Left lobe of liver (tissue), 2 donors: ENCODE measurements at places on chromosomes 2 and 18. TPM values are rescaled to one million over a fixed set of nuclear protein-coding genes. Genes with fewer than 3 reads are reported as not detected.

Gene TUBA3E
- not detected for total RNA-seq

Gene CNTNAP5
- not detected for total RNA-seq

Gene GALR1
- not detected for total RNA-seq

Gene FOXD4L1
- 0.10 TPM for total RNA-seq

GRCh38 chr18:8283891-8284585 is 325.2 kb upstream of the RAB12 start:
- DNase-seq = no peak

DNA sequence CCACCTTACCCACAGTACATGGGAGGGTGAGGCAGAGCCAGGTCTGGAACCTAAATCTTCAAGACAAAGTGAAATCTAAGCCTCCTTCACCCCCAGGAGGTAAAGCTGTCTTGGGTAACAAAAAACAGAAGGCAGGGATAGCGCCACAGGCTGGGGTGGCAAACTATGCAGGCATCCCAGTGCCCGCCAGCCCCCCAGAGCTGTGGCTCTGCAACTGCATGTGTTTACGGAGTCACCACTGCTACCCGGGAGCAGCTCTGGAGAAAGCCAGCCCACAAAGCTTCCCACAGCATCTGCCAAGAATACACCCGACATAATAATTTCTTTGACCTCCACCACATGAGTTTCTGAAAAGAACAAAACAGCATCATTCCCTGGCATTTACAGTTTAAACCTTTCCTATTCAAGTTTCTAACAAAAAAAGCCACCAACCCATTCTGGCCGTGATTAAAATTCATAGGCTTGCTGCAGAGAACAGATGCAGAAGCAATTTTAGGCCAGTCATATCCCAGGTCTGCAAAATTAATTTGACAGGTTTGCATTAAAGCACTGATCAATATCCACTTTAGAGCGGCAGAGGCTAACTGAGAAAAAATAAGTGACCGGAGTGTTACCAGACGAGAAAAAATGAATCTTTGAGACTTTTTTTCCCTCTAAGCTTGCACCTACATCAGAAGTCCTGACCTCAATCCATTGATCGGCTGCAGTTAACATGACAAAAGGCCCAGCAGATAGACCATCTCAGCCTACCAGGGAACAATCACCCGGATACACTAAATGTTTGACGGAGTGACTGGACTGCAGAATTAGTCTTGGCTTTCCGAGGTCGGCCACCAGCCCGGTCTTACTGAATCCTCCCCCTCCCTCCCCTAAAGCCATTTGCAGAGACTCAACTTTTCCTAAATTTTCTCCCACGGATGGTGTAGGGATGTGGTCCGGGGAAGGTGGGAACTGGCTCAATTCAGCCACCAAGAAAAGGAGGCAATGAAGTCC is 309.6 kb upstream of the SKOR2 start:
- DNase-seq = no peak

DNA sequence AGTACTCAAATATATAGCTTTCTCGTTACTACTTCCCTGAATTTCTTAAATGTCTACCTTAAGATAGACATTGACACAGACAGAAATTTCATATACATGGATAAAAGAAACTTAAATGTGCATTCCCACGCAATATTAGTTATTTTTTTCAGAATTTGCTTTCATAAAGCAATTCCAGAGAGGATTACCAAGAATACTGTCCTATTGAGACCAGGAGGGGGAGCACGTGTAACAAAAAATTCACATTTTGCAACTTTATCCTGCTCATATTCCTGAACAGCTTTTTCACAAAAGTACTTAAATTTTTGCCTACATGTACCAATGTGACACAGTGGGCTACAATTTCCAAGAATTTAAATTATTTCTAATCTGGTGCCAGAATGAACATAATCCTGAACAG is 30.7 kb upstream of the ERCC3 start:
- no peak for DNase-seq

DNA sequence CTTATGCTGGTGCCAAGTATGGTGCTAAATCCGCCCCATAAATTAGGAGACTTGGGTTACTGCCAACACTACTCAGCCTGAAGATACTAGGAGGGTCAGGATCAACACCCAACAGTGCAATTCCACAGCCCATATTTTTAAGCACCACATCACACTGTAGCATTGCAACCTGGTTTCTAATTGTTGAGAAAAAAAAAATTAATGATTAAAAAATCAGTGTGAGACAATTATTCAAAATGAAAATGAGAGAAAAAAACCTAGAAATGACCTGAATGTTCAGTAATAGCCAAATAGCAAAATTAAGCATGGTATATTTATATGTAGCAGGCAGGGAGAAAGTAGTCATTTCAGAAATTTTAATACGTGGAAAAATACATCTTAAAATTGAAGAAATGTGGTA is 29.2 kb upstream of the HNRNPLL start:
- DNase-seq = no peak

DNA sequence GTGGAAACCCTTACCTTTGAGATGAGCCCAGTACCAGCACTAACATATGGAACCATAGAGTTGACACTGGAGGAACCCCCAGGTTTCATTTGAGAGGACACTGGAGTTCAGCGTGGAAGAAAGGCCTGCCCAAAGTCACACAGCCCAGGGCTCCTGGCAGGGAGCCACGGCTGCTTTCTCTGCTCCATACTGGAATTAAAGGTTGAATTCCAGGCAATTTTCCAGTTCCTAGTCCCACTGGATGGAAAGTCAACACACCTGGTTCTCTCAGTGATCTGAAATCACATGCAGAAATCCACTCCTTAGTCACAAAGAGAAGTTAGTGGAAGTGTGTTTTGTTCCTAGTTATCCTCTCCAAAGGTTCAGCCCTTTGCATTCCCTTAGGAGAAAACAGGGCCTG is 336.1 kb upstream of the SKOR2 start:
- DNase-seq = peak; percentile 53

- no peak for DNase-seq
Measured at GRCh38 chr2:218878486-218878885, 2.2 kb upstream of the WNT10A start.

DNA sequence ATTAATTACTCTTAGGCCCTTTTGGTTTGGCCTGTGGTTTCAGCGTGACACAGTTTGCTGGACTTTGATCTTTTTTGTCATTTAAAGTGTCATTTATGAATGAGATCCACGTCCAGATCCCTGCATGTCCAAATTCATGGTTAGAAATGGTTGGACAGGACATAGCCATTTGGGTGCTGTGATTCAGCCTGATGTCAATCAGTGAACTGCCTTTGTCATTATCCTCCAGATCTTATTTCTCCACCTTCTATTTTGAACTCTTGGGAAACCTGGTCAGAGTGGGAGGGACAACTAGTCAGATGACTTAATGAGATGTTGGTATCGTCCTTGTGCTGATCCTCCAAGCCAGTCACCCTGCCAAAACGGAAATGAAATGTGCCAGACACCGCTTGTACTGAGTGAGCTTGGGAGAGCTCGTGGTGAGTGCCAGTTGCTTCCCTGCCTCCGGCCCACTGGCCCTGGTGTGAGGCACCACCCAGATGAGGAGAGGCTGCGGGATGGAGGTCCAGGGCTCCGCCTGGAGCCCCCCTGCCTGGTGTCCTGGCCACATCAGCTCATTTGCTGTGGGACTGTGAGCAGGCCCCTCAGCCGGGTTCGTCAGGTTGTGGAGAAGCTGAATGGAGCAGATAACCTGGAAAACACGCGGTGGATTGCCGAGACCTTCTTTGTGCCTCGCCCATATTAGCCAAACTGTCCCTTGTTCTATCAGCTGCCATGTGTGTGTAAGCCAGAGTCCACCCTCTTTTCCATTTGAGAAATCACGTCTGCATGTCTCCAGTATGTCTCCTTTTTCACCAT is 70.1 kb downstream of the DGKD start:
- no peak for DNase-seq

- peak; percentile 39 for DNase-seq
Measured at GRCh38 chr2:233355916-233356315, 1.6 kb downstream of the DGKD start.

DNA sequence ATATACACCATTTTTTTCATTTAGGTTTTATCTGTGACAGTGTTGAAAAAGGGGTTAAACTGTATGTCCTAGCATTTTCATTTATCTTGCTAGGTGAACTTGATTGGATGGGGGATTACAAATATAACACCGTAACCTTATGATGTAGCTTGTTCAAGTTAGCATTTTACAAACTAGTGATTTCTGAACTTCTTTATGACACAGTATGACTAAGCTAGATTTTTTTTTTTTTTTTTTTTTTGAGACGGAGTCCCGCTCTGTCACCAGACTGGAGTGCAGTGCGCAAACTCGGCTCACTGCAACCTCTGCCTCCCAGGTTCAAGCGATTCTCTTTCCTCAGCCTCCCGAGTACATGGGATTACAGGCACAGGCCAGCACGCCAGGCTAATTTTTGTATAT is 47.1 kb downstream of the KCMF1 start:
- no peak for DNase-seq

- DNase-seq = no peak
Measured at GRCh38 chr2:26086155-26086637, 52.3 kb downstream of the RAB10 start.
